ENCODE measurements at places on chromosomes 11 and 22.

- DNase-seq, result no peak
These were observed 78.5 kb downstream of the NAT10 start for GRCh38 chr11:34183848-34184391.

DNA sequence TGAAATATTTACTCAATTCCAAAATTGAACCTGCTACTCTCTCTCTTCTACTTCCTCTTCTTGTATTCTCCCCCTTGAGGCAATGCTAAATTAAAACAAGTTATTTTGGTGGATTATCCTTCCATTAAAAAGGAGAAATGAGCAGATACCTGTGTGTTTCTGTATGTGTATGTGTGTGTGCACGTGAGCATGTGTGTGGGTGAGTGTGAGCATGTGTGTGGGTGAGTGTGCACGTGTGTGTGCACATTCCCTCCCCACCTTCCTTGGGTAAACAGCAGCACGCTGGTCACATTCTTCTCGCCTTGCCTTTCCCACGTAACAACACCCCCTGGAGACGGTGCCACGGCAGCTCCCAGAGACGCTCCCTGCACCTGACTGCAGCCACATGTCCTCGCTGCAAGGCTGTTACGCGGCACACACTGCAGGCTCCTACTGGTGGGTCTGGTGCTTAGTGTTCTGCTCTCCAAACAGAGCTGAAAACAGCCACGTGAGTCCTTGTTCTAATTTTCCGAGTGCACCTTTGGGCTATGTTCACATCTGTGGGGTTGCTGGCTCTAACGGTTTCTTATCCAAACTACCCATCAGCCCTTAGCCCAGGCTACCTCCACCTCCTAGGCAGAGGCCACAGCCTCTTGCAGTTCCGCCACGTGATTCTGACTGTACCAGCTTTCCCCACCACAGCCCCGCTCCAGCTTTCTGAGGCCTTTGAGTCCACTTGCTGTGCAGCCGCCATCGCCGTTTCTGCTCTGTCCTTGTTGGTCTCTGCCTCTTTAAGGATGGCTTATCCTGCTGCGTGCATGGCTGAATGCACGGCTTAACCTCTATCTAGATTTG is 123.4 kb downstream of the CTTN start:
- DNase-seq, result no peak

GRCh38 chr11:95148938-95149337 is 59.3 kb downstream of the ENDOD1 start:
- no peak for DNase-seq

- DNase-seq, result no peak
These were observed 7.7 kb upstream of the CCDC188 start for GRCh38 chr22:20158391-20159036.

DNA sequence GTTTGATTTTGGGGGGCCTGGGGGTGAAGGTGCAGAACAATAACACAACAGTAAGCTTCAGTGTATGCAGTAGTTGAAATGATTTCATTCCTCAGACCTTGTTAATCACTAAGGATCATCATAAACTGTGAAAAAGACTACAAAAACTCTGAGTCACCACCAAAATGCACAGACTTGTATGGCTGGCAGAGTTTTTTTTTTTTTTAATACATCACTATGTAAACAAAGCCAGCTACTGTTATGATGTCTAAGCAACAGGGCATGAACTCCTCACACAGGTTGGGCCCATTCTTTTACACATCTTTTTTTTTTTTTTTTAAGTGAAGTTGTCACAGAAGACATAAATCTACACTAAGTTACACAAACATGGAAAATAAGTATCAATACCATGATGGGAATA is 311.9 kb downstream of the GUCY1A2 start:
- no peak for DNase-seq

DNA sequence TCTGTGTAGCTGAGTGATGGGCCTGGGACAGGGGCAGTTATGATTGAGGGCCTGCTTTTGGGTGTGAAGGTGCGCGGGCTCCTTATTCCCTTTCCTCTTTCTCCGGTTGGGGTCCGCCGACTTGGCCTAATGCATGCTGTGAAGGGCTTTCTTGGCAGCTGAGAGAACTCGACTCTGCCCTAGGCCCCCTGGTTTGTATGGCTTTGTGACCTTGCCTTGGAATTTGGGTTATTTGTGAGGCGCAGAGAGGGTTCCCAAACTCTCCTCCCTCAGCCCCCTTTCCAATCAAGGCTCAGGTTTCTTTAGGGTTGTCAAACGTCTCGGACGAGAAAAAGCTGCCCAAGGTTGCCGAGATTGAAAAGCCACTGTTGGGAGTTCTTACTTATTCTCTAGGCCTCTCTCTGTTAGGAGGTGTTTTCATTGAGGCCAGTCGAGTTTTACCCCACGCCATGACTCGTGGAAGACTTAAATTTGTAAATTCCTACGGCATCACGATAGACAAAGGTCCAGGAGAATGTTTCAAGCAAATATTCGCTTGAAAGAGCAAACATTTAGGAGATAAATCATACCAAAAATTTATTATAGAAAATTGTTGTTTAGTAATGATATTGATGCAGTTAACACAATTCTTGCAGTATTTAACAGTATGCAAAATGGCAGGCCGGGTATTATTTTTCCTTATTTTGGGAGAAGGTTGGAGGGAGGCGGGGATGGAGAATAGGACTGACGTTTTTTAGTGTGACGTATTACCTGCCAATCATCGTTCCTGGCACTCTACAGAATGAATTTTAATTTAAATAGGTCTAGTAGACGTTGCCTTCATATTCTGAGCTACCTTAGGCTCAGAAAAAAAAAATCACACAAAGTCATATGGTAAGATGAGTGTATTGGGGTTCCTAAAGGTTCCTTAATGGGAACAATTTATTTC is 689 bp downstream of the PDHX start:
- DNase-seq, result no peak

GRCh38 chr11:65891219-65892136 is 1.0 kb downstream of the CCDC85B start:
- peak; percentile 43 for DNase-seq

- DNase-seq, result no peak
These were observed 131.9 kb downstream of the TEAD1 start for GRCh38 chr11:12806113-12806512.

- DNase-seq, result no peak
These were observed 117.7 kb upstream of the CCDC90B start for GRCh38 chr11:83403691-83404389.

DNA sequence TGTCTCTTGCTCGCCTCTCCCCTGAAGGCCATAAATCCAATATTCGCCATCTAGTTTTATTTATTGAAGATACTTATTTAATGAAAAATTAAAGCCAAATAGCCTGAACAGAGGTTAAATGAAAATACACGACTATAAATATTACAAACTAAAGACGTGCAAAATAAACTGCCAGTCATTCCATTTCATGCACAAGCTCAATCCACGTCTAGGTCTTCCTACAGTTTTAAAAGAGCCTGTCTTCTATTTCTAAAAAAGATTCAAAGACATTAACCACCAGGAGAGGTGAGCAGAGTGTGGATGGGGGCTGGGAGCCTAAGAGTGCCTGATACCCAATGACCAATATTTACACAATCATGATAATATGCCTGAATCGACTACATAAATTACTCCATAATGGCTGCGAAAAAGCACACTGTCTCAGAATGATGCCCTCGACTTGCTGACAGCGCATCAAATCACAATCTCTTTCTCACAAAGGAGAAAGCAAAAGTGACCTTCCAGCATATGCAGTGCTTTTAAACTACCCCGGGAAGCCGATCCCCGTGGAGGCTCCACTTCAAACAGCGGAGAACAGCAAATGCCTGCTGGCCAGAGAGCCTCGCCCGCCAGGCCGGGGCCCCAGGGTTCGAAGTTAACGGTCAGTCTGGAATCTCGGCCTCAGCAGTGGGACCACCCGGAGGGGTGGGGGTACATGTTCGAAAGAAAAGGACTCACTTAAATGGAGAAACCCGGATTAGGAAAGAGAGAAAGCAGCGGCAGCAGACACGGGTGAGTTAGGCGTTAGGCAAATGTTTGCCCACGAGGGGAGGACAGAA is 1.7 kb downstream of the FCHSD2 start:
- DNase-seq, result no peak

GRCh38 chr11:123217897-123218296 is 22.8 kb upstream of the CLMP start:
- no peak for DNase-seq

DNA sequence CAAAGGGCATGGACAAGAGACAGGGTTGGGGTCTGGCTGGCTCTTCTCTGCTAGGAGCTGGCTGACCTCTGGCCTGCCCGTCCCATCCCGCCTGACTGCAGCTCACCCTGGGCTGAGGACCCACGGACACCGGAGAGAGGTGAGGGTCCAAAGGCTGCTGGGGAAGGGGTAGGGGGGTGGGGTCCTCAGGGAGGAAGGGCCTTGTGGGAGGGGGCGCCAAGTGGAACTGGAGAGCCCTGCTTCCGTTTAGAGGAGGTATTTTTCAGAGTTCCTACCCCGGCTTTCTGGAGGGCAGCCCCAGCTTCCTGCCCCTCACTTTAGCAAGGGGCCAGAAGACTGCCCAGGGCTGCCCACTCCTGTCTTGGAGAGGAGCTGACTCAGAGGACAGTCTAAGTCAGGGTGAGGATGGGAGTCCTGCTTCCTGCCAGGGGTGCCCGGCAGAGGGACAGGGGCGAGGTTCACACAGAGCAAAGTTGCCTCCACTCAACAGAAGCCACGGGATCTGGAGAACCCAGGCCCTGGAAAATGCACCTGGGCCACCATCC is 7.1 kb downstream of the LARGE2 start:
- DNase-seq, result no peak

DNA sequence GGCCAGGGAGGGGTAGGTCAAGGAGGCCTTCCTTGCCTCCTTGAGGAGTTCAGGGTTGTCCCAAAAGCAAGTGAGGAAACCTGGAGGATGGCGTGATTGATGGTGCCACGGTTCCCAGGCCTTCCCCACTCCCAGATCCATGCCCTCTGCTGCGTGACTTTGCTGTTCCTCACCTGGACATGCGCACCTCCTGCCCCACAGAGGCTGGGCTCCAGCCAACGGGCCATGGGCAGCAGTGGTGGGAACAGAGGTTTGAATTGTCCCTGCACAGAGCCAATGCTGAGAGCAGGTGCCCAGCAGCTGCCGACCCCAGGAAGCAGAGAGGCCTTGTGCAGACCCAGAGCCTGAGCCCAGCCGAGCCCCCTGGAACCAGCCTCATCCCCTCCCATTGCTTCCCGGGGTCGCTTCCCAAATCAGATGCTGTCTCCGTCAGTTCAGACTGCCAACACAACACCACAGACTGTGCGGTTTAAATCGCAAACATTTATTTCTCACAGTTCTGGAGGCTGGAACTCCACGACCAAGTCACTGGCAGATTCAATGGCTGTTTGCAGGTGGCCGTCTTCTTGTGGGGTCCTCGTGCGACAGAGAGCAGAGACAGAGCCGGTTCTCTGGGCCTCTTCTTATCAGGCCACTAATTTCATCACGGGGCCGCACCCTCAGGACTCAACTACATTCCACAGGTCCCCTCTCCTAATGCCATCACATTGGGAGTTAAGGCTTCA is 6.2 kb upstream of the LINC01488 start:
- DNase-seq, result no peak

DNA sequence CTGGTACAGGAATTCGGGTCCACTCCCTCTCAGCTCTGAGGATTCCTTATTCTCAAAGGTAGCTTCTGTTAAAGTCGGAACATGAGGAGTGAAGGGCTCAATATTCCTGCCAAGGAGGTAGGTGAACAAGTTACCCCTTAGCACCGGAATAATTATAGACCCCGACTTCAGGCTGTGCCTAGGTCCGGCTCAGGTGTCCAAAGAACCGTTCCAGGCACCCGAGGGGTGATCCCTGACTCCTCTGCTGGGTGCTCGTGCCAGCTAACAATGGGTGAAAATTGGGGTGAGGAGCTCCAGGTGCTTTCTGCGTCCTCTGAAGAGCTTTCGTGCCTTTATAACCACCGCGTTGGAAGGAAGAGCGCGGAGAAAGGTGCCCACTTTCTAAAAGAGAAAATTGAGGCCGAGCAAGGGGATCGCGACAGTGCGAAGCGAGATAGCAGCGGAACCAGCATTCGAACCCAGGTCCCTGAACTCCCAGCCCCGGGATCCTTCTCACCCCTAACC is 393 bp downstream of the CYB561A3 start:
- no peak for DNase-seq
